Stimulated activated CD4-positive, alpha-beta T cell treated with anti-CD3 and anti-CD28 coated beads, Interleukin-1b, Interleukin-23, amount 100 ng/mL, for 24 hours (primary cell): ENCODE measurements at places on chromosomes 6 and 20.

- no peak for DNase-seq
Measured at GRCh38 chr6:42197555-42198362, 3.0 kb upstream of the GUCA1B start.

DNA sequence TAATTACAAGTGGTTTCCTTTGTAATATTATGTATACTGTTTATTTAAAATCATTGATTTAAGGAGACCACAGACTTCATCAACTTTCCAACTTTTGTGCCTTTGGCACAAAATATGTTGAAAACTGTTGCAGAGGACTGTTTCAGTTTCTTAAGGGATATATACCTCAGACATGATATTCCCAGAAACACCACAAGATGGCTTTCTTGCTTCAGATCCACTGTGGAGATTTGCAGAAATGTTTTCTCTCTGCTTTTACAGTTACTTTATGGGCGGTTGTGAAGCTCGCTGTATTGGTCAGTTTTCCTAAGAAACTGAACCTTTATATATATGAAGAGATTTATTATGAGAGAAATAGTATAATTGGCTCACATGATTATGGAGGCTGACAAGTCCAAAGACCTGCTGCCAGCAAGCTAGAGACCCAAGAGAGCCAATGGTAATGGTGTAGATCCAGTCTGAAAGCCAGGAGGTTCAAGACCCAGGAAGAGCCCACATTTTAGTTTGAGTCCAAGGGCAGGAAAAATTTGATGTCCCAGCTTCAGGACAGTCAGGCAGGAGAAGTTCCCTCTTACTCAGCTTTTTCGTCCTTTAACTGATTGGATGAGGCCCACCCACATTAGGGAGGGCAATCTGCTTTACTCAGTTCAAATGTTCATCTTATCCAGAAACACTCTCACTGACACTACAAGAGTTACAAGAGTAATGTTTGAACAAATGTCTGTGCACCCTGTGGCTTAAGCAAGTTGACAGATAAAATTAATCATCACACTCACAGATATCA, 12.8 kb downstream of the ME1 start:
- DNase-seq = no peak

DNA sequence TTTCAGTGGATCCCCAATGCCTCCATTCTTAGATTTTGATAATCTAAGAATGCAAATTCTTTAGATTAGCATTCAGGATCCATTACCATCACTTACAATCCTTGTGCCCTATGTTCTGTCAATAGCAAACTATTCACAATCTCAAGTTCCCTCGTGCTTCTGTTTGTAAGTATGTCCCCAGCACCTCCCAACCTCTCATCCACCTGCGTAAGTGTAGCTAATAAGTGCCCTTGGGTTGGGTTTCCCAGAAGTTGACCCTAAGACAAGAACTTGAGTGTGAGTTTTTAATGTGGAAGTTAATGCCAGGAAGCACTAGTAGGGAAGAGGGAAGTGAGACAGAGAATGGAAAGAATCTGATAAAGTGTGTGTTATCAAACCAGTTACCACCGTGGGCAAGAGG, 72.6 kb upstream of the PAK5 start:
- no peak for DNase-seq

DNA sequence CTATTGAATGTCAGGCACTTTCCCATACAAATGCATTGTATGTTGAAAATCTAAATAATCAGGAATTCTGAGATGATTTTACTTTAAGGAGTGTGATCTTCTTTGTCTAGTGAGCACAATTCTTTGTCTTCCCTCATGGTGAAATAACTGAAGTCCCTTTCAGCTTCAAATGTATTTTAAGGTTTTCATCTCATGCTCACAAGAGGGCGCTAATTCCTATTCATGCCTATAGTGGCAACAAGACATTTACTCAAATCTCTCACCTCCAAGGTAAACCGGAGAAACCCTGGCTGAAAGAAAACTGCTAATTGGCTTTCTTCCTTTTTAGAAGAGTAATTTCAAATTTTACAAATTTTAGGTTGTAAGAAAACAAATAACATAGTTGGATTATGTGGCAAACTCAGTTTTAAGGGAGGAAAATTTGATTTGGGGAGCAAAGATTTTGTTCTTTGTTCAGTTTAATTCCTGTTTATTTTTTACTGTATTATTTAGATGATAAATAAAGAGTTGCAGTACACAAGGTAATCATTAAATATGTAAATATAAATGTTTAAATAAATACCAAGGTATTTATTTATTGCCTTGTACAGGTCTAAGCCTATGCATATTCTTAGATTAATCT, 69.1 kb downstream of the SLC35F1 start:
- DNase-seq = no peak

GRCh38 chr20:41854765-41855164, 236.6 kb upstream of the CHD6 start:
- DNase-seq = no peak
